Non-pigmented ciliary epithelial cell (primary cell): ENCODE measurements at places on chromosomes 5 and 9.
A peak's percentile ranks its signal among the peaks of the same experiment; 100 is the strongest.

DNA sequence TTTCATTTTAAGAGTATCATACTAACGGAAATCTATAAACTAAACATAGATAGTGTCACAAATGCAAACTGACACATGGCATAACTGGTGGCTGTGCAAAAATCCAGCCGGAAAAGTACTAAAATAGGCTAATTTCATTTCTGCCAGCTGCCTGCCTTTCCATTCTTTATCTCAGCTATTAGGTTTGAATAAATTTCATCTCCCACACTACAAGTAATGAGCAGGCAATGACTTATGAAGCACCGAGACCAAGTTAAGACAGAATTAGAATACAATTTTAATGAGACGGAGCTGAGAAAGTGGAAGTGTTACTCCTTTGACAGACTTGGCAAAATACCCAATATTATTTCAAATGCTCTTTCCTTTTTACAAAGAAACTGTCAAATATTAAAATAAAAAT, 258.8 kb upstream of the ZNF608 start:
- no peak for DNase-seq

DNA sequence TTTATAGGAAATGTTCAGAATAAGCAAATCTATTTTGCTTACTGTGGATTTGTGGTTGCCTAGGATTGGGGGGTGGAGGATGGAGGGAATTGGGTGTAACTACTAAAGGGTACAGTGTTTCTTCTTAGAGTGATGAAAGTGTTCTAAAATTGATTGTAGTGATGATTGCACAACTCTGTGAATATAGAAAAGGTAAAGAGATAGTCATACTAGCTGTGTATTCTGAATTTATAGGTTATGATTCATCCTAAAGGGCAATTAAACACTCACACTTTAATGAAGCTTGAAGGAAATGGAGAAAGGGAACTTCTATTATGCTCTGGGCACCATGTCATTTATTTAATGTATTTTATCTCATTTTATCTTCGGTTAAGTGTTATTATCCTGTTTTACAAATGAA, 9.9 kb downstream of the TXNDC8 start:
- no peak for DNase-seq

- DNase-seq, result no peak
Observed at GRCh38 chr9:69093471-69094103, 58.0 kb downstream of the FXN start.

DNA sequence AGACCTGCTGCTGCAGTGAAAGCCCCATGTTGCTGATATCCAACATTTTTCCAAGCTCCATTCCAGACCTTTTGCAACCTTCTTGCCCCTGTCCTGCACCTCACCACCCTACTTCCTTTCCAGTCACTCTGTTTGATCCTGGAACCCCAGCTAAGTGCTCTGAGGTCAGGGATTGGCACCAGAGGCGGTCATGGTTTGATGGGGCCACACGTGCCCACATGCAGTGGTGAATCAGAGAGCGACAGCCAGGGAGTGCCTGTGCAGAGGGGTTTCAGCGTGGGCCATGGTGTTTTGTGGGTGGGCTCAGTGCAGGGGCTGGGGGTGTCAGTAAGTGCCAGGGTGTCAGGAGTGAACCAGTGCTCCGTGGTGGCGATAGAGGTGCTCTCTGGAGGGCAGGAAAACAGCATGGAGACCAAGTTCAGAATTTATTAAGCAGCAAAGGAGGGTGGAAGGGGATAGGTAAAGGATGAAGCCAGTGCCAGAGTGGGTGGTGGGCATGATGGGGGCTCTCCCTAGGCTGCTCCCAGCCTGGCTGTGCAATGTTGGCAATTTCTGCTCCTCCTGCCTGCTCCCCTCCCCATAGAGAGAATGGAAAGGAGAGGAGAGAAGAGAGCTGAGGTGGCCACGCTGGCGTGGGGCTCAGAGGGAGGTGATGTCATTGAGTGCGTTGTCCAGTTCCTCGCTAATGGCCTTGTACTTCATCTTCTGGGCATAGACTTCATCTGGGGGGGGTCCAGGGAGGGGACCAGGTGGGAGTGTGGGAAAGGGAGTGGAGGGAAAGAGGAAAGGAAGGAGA, 7.0 kb downstream of the TPM2 start:
- no peak for DNase-seq

GRCh38 chr9:111896942-111897600, 457 bp downstream of the UGCG start:
- no peak for DNase-seq

GRCh38 chr5:39373791-39374190, 9.5 kb upstream of the C9 start:
- DNase-seq, result no peak

DNA sequence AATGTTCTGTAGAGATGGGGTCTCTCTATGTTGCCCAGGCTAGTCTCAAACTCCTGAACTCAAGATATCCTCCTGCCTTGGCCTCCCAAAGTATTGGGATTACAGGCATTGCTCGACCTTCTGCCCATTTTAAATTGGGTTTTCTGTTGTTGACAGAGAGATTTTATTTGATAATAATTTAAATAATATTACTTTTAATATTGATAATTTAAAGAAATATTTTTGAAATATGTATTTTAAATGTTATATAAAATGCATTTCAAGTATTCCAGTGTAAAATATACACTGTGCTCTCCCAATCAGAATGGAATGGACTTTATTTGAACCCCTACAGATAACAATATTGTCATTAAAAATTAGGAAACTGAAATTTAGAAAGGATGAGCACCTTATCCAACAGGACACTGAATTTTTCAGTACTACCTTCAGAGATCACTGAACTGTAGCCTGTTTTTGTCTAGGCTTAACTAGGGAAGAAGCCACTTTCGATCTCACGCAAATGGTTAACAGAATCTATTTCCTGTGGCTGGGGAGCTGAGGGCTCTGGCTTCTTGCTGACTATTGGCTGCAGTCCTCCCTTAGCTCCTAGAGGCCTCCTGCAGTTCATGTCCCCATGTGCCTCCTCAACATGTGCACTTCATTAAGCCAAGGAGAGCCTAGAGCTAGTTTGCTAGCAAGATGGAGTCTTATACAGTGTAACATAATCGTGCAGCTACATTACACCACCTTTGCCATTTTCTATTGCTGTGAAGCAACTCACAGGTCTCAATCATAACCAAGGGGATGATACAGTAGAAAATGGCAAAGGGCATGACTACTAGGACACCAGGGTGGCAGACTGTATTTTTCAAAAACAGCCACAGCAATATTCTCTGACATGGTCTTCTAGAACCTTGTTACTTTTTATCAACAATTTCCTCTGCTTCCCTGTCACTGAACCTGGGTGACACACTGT, 150.0 kb downstream of the CDC42SE2 start:
- no peak for DNase-seq

- peak; percentile 60 for DNase-seq
Observed at GRCh38 chr9:5500441-5501235, 9.7 kb upstream of the PDCD1LG2 start.

DNA sequence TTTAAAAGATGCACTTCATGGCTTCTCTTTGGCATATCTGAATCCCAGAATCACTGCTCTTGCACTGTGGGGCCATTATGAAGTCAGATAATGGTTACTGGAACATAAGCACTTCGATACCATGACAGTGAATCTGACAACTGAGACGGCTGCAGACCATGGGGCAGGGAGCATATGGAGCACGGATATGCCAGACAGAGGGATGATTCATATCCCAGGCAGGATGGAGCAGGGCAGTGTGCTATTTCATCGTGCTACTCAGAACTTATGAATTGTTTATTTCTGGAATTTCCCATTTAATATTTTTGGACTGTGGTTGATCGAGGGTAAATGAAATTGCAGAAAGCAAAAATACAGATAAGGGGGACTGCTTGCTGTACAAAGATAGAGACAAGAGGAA, 145.0 kb downstream of the EGFLAM start:
- DNase-seq, result no peak

DNA sequence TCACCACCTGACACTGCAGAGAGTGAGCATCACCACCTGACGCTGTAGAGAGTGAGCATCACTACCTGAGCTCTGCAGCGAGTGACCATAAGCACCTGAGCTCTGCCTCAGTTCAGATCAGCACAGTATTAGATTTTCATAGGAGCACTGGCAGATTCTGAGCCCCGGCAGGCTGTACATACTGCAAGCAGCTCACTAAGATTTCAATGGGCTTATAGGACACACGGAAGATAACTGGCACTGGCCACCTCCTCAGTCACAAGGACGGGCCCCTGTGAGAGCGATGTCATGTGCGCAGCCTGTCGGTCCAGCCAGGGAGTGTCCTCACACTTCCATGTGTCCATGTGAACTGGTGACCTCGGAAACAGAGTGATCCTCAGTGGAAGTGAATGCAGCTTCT, 153.5 kb upstream of the IRX2 start:
- DNase-seq, result no peak

GRCh38 chr5:137858223-137858916, 9.3 kb upstream of the MYOT start:
- no peak for DNase-seq

DNA sequence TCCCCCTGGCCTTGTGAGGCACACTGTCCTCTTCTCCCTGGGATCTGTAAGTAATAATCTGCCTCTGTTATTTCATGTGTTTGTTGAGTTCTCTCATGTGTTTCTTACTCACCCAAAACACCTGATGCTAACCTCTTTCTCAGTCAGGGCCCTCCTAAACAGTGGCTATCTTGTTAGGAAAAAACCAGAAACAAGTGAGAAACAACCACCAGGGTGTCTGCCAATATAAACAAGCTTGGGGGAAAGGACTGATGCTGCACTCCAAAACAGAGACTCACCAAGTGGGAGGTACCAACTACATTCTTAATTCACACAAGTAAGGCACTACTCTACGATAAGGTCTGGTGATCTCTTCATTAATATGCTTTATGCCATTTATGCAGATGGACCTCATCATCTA, 564.4 kb downstream of the SEMA5A start:
- DNase-seq, result no peak

- no peak for DNase-seq
Observed at GRCh38 chr9:123651871-123652270, 278.1 kb downstream of the DENND1A start.

GRCh38 chr5:158770506-158770905, 329.2 kb downstream of the EBF1 start:
- no peak for DNase-seq

DNA sequence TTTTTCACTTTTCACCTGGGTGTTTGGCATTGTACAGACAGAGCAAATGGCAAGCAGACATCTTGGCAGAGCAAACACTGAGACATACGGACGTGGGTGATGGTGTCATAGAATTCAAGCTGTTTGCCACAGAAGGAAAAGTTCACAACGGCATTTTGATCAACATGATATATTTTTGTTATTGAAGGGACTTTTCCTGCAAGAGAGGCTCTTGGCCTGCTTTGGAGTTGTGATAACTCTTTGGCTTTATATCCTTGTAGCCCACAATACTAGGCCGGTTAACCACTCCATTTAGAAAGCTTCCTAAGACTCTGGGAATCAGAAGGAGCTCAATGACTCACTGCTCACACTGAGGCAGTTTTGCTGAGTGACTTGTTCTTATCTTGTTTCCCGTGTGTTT, 1038.3 kb downstream of the TLE1 start:
- DNase-seq, result peak; percentile 57

- DNase-seq, result no peak
Observed at GRCh38 chr9:84001621-84002020, 21.0 kb downstream of the RMI1 start.

DNA sequence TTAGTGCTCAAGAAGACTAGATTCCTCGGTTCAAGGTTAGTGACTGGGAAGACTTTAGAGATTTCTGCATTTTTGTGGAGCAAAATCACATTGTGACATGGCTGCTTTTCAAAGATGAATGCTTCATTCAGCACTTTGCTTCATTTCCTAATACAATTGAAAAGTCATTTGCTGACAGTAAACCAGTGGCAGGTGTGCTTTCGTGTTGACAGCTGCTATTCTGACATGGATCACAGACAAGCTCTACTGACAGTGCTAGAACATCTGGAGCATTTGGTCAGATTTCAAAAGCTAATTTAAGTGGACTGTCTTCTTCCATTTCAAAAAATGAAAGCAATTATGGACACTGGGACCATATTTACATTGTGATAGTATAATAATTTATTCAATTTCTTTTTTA, 1060.1 kb downstream of the PTPRD start:
- no peak for DNase-seq

DNA sequence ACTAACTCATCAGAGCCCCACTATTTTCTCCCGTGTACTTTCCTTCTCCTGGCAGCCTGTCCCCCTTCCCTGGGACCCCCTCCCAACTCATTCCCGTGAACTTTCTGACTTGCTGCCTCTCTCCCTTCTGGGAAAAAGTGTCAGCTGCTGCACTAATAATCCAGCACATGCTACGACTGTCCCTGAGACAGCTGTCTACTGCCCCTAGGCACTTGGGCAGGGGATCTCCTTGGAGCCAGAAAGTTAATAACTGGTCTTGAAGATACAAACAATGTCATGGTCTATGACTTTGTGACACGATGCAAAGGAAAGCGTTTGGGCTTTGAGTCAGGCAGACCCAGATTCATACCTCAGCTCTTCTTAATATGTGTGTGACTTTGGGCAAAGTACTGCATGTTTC, 10.1 kb upstream of the RNF183 start:
- no peak for DNase-seq

GRCh38 chr5:3634061-3634460, 38.4 kb downstream of the IRX1 start:
- DNase-seq, result no peak

DNA sequence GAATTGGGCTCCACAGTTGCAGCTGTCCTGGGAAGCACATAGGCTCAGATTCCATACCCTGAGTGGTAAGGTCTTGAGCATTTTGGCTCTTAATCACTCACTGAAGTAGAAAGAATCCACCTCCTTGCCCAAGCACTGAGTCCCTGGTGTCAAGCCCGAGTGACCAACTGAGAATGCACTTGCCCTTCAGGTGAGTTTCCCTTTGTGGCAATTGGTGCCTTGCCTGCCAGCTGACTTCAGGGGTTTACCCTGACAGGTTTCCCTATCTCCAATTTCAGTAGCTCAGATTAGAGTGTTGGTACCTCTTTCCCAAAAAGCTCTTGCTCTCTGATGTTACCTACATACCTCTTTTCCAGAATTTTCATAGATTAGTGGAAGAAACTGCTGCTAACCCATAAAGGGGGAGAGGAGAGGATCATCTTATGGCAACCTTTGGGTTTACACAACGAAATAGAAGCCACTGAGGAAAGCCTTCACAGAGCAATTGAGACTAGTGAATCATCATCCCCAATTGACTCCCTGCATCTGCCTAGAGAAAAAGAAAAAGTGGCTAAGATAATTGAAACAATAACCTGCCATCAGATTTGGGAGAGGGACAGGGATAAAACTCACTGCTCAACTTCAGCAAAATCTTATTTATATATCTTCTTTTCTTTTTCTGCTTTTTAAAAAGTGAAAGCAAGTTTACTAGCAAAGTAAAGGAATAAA, 48.6 kb downstream of the CCL28 start:
- DNase-seq, result no peak

- no peak for DNase-seq
Observed at GRCh38 chr5:6359555-6360322, 18.6 kb downstream of the MED10 start.
